Ovary (tissue), 10 donors: ENCODE measurements at places on chromosomes 11 and 22.

DNA sequence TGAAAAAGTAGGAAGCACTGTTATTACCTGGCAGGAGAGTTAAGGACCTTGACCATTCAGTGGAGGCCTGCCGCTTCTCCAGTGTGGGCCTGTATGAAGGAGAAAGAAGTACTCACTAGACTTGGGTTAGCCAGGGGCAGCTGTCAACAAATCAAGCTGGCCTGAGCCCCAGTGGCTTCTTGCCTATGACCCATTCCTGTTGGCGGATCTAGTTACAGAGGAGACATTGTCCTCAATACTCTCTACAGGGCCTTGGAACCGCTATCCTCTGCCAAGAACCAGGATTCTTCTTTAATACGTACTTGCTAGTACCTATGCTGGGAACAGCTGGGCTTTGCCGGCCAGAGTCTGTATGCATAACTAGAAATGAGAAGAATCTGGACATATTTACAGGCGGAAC is 68.1 kb downstream of the ALX4 start:
- DNase-seq: no peak

GRCh38 chr11:41784513-41785335 is 325.3 kb upstream of the LRRC4C start:
- no peak for DNase-seq

- DNase-seq: no peak
Measured at GRCh38 chr22:27094633-27095308, 437.4 kb downstream of the MIAT start.

DNA sequence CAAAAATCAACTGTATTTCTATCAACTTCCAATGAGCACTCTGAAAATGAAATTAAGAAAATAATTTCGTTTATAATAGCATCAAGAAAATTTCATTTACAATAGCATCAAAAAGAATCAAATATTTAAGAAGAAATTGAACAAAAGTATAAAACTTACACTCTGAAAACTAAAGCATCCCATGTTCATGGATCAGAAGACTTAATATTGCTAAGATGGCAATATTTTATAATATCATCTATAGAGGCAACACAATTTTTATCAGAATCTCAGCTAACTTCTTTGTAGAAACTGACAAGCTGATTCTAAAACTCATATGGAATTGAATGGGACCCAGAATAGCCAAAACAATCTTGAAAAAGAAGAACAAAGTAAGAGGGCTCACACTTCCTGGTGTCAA is 19.9 kb downstream of the NUP160 start:
- no peak for DNase-seq

- no peak for DNase-seq
Measured at GRCh38 chr11:100827934-100828661, 141.0 kb downstream of the ARHGAP42 start.

DNA sequence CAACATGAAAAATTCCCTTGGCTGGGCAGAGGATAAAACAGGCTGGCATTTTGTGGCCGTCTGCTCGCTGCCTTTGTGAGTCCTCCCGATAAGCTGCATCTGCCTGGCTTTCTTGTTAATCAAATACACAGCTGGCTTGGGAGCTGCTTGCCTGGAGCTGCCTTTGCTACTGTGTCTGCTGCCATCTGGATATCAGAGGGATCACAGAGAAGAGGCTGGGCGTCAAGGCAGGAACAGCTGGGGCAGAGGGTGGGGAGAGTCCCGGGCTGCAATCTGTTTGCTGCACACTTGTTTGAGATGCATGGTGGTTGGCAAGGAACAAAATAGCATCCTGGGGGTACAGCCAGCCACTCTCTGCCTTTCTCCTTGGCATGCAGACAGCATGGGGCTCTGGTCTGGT is 36.0 kb downstream of the COMMD9 start:
- DNase-seq: no peak

DNA sequence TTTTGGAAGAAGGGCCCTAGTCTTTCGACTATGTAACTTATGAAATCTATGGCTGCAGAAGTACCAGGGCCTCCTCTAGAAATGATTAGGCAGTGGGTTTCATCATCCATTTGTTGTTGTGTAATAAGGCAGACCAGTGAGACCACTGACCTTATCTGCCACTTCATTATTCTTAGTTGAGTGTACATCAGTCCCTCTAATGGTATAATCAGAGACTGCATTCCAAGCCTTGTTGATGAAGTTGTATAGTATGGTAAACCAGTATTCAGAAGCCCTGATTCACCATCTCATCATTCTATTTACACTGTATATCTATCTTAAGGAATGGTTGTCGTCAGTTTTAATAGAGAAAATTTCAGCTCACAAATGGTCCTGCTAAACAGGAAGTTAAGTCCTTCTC is 32.2 kb upstream of the GRIA4 start:
- DNase-seq: no peak

- no peak for DNase-seq
Measured at GRCh38 chr11:99366546-99366945, 345.8 kb downstream of the CNTN5 start.

DNA sequence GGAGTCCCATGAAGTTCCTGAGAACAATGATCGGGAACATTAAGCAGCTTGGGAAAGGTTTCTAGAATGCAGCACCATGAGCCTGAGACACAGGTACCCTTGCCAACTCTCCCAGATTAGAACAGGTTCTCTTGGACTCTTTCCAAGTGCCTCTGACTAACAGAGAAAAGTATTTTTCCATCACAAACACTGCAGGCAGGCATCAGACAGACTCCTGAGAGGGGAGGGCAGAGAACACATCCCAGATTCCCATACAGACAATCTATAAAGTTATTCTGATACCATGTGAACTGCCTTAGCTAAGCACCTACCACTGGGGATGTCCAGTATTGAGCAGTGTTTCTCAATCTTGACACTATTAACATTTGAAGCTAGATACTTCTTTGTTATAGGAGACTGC is 27.3 kb downstream of the SERGEF start:
- no peak for DNase-seq

DNA sequence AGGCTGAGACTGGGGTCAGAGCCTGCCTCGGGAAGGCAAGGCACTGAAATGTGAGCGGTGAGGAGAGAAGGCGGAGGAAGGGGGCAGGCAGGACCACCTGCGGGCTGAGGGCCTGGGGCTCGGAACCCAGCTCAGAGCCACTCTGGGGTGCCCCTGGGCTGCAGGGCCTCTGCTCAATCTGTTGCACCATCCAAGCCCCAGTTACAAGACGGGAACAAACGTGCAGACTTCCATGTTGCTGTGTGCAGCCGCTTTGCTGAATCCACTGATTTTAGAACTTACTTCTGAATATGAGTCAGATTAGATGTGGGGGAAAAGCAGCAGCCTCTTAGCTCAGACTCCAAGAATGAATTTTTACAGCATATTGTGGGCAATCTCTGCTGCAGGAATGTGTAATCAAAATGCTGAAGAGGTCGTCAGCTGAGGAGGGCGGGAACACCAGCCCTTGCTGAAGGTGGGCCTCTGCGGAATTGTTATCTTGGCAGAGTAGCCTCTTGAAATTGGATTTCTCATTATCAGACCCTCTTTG is 21.6 kb downstream of the PARVG start:
- DNase-seq: no peak

DNA sequence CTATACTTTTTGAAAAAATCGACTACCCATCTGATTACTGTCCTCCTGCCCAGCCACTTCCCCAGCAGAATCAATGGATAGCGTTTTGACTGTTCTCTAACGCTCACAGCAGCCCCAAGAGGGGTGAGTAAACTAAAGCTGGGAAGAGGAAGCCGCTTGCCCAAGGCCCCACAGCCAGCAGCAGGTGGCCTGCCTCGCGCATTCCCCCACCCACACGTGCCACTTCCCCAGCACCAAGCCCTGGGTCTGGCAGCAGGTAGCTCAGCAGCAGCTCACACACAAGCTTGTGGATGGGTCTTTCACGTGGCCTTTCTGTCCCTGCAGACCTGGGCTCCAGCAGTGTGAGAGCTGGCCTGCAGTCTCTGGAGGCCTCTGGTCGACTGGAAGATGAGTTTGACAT is 34.3 kb downstream of the TOM1 start:
- DNase-seq: no peak

- no peak for DNase-seq
Measured at GRCh38 chr11:110196241-110196754, 100.1 kb downstream of the RDX start.

DNA sequence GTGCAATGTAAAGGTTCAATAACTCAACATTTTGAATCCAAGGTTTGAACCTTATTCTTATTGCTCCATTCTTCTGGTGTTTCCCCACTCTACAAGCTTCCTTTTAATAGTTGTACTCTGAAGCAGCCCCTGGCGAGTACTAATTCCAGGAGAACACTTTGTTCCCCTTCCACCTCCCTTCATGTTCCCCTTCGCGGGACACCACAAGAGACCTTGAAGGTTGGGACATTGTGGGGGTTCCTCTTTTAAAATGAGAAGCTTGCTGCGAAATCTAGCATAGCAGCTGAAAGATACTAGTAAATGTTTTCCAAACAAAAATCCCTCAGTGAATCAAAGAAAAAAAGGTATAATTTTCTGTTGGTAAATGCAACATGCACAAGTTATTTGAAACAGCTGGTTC is 626.3 kb upstream of the LRRC4C start:
- DNase-seq: no peak

GRCh38 chr22:48675830-48676145 is 1151.9 kb downstream of the BRD1 start:
- DNase-seq: no peak

GRCh38 chr11:121318848-121319834 is 26.6 kb downstream of the SC5D start:
- DNase-seq: no peak

GRCh38 chr11:19560156-19560555 is 152.5 kb upstream of the NAV2 start:
- DNase-seq: no peak

- peak; percentile 1 for DNase-seq
Measured at GRCh38 chr22:44259366-44260215, 53.2 kb downstream of the SHISAL1 start.

DNA sequence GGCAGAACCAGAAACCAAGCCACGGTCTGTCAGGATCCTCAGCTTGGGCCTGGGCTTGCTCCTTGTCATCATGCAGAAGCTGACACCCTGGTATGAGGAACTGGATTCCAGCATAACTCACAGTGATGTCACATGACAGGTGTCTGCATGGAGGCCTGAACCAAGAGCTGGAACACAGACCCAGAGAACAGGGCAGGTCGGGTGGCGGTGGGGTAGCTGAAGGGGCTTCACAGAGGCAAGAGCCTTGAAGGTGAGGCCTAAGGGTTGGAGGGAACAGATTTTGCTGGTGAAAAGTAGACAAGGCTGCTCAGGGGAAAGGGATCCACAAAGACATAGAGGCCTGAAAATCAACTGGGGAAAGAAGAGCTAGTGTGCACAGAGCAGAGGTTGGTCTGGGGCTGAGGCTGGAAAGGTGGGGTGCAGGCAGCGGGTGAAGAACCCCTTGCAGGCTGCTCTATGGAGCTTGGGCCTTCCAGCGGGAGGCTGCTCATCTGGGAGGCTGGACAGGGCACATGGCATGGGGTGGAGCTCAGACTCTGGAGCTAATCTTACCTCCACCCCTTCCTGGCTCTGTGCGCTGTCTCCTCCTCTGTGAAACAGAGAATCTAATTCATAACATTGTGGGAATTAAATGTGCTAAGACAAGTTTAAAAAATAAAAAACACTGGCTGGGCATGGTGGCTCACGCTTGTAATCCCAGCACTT is 18.4 kb upstream of the RPS3 start:
- DNase-seq: no peak

GRCh38 chr22:17237038-17237668 is 17.9 kb upstream of the ADA2 start:
- no peak for DNase-seq

DNA sequence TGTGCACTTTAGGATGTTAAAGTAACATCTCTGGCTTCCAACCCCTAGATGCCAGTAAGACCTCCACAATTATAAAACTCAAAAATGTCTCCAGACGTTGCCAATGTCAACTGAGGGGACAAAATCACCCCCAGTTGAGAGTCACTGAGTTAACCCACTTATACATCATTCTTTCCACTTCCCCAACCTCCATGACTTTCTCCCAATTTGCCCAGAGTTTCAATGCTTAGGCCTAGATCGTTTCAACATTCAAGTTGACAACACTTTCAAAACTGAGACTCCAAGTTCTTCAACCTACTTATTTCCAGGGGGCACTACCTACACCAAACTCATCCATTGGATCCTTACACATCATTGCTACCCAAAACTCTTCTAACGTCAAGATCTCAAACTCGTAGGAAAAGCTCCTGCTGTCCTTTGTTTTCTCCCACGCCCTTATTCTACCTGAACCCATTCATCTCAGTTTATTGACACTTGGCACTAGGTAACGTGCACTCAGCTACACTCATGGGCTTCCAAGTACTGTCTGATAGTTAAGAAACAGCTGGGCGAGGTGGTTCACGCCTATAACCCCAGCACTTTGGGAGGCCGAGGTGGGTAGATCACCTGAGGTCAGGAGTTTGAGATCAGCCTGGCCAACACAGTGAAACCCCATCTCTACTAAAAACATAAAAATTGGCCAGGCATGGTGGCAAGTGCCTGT is 24.5 kb downstream of the RBFOX2 start:
- DNase-seq: no peak

GRCh38 chr22:43333156-43333555 is 10.0 kb downstream of the SCUBE1 start:
- DNase-seq: no peak

- no peak for DNase-seq
Measured at GRCh38 chr11:99423428-99423983, 402.8 kb downstream of the CNTN5 start.

- no peak for DNase-seq
Measured at GRCh38 chr22:25410849-25411248, 153.6 kb upstream of the GRK3 start.

GRCh38 chr11:71447791-71448256 is 369 bp downstream of the DHCR7 start:
- no peak for DNase-seq

DNA sequence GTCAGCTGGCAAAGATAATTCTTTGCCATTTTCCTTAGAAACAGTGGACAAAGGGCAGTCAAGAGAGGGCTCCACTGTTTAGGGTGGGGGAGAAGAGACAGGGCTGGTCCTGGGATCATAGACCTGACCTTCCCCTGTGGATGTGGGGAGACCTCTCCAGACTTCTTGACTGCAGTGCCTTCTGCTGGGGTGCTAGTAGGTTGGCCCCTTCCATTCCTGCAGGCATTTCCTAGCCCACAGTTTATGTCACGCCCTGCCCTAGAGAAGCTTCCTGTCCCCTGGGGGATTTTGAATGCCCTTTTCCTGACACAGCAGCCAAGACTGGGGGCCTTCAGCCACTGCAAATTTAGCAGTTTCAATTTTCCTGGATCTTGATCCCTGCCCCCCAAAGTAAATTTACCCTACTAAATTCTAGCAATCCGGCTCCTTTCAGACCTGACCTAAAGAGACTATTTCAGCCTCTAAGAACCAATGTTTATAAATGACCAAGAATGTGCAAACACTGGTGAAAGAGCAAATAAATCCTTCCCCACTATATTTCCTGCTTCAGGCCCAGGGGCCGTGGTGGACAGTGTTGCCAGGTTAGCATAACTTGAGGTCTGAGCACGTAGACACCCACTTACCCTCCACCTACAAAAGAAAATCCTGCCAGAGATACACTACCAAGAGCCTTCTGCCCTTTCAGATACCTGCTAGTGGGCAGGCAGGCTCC is 58.4 kb downstream of the PPFIBP2 start:
- DNase-seq: no peak

- DNase-seq: no peak
Measured at GRCh38 chr22:21945453-21946261, 7.0 kb downstream of the PPM1F start.
